ENCODE measurements at places on chromosomes 3 and 15.

- DNase-seq = no peak
These were observed 485 bp downstream of the CELF6 start for GRCh38 chr15:72319360-72319984.

DNA sequence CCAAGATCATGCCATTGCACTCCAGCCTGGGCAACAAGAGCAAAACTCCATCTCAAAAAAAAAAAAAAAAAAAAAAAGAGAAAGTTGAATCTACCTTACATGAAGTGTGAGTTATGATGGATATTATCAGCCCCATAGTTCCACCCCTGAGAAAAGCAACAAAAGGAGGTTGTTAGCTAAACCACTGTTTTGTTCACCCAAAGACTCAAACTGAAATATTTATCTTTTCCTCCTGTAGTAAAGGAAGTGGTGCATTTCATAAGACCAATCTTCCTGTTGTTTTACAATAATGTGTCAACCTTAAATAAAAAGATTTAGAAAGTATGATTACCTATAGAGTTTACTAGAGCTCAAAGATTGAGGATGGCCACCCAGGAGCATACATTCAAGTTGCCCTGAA lies 18.7 kb upstream of the TRMT10C start:
- DNase-seq = no peak

GRCh38 chr3:10417847-10418246 lies 87.5 kb downstream of the ATP2B2 start:
- no peak for DNase-seq

DNA sequence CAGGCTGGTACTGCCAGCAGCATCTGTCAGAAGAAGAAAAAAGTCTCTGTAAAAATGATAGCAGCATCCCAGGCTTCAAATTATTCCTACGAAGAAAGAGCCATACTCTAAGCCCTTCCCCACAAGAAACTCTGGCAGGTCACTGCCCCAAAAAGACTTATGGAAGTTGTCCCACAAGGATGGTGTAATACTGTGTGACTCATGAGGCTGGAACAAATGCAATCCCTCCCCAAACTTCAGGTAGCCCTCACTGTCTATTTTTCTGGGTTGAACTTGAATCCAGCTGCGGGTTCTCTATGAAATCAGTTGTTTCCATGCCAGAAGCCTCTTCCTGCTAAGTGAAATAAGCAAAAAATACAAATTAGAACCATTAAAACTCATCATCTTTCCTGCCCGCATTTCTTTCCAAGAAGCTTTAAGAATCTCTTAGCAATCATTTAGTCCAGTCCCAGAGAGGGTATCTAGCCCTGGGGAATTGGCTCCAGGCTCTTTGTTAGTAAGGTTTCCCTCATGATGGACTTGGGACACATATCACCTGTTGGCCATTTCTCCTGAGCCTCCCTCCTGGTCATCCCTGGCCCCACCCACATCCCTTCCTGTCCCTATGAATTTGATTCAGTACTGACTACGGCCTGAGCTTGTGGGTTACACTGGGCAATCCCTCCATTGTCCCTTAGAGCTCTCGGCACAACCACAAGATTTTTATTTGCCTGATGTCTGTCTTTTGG lies 51.7 kb downstream of the FAM174B start:
- DNase-seq = no peak
